ENCODE measurements at places on chromosomes 5 and 9.

- DNase-seq = no peak
Measured at GRCh38 chr5:123709422-123709821, 197.4 kb downstream of the CSNK1G3 start.

DNA sequence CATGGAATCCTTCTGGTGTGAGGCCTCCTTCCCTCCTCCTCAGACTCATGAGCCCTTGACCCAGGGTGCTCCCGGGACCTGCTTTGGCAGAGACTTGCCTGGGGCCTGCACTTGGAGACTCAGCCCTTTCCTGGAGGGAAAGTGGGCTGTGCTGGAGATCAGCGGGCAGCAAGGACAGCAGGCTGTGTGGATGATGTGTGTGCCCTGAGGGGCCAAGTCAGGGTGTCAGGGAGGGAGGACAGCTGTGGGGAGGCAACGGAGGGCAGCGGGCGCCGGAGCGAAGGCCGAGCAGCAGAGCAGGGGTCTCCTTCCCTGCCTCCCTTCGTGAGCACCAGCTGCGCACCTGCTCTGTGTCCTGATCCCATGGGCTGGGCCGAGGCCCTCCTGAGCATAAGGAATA lies 6.1 kb upstream of the CSF2 start:
- DNase-seq = no peak

GRCh38 chr5:57448287-57448686 lies 34.3 kb downstream of the ACTBL2 start:
- no peak for DNase-seq

DNA sequence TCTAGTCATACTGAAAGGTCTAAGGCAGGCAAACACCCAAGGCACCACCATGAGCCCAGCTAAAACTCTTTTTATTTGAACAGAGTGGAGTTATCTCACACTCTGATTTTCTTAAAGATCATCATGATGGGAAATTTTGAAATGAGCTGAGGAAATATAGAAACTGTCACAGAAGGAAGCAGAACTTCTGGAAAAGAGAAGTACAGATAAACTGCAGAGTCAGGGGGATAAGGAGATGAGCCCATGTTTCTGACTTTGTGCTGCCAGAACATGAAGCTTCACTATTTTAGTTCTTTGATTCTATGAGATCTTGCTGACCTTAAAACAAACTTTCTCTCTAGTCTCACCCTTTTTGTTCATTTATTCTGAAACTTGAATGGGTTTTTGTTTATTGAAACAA lies 406.5 kb upstream of the EDIL3 start:
- no peak for DNase-seq

GRCh38 chr9:68547417-68547816 lies 6.7 kb upstream of the TMEM252 start:
- DNase-seq = no peak

DNA sequence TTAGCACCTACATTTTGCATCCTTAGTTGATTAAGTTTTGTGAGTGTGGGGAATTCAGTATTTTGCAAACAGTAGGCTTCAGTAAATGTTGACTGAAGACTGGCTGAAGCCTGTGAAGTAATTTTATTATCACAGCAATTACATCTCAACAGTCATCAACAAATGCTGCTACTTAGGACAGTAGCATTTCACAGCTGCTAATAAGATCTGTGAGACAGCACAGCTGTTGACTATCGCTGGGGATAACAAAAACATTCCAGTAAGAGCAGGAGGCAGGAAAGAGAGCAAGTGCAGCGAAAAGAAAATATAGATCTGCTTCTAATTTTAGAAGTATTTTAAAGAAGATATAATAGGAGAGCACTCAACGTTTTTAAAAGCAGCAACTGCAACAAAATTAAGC lies 117.3 kb upstream of the FGF10 start:
- DNase-seq = no peak

DNA sequence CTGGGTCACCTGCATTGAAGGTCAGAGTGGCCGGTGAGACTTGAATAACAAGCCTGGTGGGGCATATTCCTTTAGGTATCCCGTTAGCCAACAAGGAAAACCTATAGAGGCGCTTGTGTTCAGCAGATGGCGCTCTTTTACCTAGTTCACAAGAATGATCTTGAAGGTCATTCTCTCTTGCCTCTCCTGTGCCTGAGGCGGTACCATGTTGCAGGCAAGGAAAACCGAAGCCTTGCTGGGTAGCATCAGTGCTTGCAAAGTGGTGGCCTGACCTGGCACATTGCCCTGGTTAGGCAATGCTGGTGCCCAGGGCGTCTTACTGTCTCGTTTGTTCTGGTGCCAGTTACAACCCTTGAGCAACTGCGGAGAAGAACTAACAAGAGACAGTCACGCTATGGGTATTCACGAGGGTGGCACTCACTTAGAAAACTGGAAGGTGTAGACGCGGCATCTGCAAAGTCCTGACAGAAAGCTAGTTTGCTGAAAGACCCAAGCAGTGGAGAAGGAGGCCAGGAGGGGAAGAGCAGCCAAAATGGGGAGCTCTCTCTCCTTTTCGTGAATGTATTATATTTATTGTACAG lies 56.7 kb downstream of the AOPEP start:
- DNase-seq = no peak
